AG04450 (cell line): ENCODE measurements at places on chromosomes 6 and 20.

DNA sequence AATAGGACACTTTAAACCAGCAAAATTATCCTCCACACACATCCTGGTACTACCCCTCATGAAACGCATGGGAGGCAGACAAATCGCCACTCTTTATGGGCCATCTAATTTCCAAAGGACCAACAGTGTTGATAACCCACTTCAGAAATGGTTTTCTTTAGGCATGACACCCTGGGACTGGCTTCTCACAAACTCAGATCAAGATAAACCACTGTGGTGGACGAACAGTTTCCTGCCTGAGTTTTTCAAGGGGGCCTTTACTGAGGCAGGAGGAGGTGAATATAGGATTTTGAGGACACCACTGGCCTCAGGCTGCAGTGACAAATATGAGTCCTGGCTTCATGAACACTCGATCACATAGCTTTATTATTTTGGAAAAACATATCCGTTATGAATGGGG is 26.0 kb downstream of the TRAM2 start:
- no peak for DNase-seq

DNA sequence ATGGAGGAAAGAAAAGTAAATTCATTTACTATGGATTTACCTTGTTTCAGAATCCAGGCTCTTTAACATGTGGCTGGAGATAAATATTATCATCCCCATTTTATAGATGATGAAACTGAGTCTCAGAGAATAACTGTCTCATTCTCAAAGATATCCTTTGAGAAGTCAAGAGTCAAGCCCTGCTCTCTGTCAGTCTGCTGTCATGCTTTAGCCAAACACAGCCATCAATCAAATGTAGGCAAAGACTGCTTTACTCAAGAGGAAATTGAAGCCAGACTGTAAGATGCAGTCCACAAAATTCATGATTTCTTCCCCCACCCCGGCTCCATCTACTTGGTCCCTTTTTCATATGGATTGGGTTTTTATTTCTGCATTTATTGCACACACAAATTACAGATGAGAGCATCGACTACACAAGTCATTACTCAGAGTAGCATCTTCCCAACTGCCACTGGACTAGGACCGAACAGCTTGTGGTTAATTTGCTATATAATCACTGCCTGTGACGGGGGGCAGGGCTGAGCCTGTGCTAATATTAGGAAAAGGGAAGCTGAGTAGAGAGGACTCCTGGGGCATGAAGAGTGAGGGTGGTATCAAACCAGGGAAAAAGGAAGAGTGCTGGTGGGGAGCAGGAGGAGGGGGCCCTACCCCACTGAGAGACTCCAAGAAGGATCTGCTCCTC is 102.7 kb upstream of the TOP1 start:
- DNase-seq: no peak

DNA sequence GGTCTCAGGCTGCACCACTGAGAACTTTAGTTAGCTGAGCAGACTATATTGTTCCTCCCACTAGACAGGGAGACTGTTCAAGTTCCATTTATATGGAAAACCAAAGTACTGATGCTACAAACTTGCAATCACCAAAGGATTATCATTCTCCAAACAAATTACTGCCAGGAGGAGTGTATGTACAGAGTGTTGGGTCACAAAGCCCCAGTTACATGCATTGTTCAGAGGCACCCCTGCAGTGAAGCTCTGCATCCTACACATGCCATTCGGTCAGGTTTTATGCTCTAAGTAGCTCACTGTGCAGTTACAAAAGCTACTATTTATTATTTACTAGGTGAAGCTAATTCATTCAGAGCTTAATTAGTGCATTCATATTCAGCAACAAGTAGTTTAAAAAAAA is 75.8 kb downstream of the SMLR1 start:
- DNase-seq: no peak

DNA sequence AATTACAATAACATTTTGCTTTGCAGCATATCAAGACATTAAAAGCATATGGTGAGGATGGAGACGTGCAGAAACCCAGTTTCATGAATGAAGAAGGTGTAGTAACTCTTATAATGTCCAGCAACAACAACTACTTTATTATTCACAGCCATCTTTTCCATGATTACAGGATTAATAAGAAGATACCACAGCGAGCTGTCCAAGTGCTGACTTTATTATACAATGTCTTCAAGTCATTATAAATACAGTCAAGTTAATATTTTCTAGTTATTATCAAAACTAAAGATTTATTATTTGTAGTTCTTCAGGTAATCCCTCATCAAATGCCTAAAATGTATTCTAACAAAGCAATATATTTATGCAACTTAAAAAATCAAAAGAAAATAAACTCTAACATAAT is 2.5 kb upstream of the KHDRBS2 start:
- DNase-seq: no peak

DNA sequence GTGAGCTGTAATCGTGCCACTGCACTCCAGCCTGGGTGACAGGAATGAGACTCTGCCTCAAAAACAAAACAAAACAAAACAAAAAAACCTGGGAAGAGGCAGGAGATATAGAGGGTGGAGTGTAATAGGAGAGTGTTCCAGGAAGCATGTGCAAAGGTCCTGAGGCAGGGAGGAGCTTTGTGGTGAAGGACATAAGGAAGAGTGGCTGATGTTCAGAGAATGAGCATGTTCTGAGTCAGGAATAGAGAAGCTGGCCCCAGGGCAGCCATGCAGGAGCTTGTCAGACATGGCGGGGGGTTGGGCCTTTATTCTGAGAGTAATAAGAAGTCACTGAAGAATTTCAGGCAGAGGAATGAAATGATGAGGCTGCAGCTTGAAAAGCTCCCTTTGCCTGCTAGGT is 337.0 kb downstream of the CDH26 start:
- DNase-seq: no peak

- no peak for DNase-seq
Measured at GRCh38 chr6:63268574-63268973, 51.2 kb downstream of the LGSN start.
